CD4-positive, alpha-beta T cell treated with Interleukin-15 for 1 hour (primary cell): ENCODE measurements at places on chromosomes 12 and 14.

DNA sequence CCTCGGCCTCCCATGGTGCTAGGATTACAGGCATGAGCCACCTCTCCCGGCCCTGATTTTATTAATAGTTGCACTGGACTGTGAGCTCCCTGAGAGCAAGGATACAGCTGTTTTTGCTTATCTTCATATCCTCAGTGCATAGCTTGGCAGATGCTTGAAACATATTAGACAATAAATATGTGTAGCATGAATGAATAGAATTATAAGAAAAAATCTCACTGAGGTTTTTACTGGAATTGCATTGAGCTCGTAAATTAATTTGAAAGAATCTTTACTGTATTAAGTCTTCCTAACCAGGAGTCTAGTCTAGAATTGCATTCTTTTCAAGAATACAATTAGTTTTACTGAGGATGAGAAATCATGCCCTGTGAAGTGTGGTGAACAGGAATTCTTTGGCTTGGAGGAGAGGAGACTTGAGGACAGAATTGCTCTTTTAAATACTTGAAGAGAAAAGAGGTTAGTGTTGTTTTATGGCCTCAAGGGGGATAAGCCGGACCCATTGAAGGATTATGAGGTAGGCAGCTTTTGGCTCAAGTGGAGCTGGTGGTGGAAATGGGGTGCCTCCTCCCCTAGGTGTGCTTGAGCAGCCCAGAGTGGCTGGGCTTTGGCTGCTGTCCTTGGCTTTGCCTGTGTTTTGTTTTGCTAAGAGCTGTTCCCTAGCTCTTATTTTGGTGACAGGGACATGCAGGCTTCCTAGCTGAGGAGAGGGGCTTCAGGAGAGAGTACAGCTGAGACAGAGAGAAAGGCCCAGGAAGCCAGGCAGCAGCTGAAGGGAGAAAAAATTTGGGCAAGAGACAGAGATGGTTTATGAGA, 34.0 kb downstream of the PLEKHD1 start:
- no peak for DNase-seq

- no peak for DNase-seq
These were observed 105.2 kb downstream of the SLC41A2 start for GRCh38 chr12:104852896-104853295.

- no peak for DNase-seq
These were observed 43.2 kb downstream of the CCDC88C start for GRCh38 chr14:91374287-91374878.

- no peak for DNase-seq
These were observed 65.9 kb downstream of the RNFT2 start for GRCh38 chr12:116804051-116804450.

DNA sequence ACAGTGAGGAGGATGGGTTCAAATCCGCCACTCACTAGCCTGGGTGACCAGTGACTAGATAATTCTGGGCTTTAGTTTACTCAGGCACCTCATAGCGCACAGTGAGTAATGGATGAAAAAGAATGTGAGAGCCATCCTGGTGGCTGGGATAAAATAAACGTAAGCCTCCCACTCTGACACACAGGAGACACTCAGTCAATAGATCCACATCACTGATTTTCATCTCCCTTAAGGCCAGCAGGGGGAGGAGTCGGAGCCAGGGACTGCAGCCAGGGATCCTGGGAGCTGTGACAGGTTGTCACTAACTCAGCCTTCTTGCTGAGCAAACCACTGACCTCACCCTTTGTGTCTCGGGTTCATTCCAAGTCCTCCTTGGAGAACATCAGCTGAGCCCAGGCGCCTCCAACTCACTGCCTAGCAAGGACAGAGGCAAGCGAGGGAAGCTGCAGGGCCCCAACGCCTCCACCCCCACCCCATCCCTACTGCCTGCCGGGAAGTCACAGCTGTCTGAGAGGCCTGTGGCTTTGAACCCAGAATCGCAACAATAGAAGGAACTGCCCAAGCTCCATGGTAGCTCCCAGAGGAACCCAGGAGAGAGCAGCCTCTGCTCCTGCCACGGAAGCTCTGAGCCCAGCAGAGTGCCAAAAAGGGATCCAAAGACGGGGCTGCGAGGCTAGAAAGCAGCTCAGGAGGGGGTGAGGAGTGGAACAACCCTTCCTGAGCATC, 30.7 kb downstream of the PXN start:
- no peak for DNase-seq

DNA sequence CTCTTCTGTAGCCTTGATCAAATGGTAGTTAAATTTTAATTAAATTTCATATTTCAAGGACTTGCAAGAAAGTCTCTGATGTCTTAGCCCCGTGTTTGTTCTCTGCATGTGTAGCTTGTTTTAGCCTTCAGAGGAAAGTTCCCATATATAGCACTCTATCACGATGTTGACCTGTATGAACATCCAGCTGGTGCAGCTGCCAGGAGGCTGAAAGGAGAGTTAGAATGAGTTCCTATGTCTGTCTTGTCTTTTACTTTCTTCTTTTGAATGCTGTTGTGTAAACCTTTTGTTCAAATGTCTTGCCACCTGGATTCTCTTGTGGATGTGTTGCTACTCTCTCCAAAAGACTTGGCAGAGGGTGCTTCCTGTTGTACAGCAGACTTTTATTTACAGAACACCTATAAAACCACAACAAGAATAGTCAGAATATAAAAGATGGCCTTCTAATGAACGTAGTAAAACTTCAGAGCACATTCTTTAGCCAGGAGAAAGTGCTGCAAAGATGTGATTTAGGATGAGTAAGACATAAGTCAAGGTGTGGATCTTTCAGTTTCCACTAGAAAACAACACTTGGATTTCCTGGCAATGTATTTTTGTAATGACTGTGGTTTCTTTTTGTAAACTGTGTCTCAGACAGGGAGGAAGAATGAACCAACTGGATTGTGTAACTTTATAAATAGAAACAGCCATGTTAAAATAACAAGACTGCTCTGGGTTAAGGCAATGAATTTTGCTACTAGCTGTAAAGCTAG, 17.2 kb downstream of the NAV3 start:
- no peak for DNase-seq
